Effector memory CD8-positive, alpha-beta T cell (primary cell): ENCODE measurements at places on chromosomes 5 and 9.

DNA sequence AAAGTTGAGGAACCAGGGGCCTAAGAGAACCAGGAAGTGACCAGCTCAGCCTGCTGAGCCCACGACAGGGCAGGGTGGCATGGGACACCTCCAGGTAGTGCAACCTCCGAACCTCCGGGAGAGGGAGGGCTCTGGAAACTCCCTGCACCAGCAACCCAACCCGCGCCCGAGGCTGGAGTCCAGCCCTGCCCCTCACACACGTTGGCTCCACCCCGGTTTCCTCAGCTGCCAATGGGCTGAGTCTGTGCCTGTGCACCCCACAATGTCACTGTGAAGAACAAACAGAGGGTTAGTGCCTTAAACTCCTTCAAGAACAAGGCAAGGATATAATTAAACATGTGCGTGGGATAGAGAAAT, 17.0 kb upstream of the UNC5A start:
- no peak for DNase-seq

DNA sequence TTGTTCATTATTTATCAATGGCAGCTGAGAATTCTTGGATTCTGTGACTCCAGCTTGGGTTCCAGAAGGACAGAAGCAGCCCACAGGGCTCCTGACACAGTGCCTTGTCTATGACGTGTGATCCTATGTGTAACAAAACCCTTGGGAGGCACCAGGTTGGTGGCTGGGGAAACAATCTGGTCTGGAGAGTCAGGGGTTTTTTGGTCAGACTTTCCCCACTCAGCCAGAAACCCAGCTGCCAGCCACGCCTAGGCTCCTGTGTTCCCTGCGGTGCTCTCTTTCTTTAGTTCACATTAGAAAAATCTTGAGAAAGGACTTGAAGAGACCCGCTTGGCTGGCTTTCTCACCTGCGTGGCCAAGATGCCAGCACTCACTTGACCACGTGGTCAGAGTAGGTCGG, 15.5 kb upstream of the ZBED3 start:
- DNase-seq, result no peak

DNA sequence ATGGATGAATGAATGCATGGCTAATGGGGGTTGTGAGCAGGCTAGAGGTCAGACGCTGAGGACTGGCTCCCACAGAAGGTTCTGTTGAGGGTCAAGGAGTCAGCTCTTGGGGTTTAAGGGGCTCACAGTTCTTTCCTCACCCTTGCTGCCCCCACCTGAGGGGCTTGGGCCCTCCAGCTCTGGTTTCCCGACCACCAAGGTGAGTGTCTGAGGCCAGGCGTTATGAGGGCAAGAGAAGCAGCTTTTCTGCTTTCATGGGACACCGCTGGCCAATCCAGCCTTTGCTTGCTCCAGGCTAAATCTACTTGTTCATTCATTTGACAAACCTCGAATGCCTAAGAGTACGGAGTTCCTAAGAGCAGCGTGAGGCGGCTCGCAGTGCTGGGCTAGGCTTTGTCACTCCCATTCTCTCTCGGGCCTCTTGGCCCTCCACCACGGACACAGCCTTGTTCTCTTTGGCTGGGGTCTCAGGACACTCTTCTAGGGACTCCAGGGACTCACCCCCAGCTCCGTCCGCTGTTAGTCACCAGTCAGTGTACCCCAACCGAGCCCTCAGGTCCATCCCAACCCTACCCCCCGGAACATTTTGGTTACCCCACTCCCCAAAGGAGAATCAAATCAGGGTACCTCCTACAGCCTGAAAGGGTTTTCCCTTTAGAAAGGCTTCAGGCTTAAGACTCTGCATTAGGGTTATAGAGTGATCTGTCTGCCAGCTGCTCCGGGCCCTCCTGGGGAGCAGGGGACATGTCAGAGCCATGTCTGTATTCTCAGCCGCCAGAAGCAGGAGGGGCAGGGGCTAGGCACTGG, 210.1 kb upstream of the MVB12B start:
- DNase-seq, result no peak

- no peak for DNase-seq
These were observed 188.4 kb upstream of the PRDM9 start for GRCh38 chr5:23318960-23319359.

DNA sequence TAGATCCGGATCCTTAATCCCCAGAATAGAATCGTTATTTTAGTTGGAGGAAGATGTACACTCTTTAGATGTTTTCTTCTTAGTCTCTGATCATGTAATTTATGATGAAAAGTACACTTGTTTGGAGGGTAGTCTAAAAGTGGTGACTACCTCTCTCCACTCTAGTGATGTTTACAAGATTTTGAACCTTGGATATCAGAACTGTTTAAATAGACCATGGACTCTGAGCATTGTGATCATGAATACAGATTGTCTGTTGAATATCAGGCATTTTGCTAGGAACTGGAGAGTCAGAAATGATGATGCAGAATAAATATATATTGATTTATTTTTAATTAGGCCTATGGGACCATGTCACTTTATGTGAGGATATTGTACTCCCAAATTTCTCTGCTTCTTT, 706.3 kb upstream of the WWC1 start:
- no peak for DNase-seq

GRCh38 chr9:124149992-124150391, 107.8 kb upstream of the NEK6 start:
- no peak for DNase-seq

- no peak for DNase-seq
These were observed 14.6 kb downstream of the ZBTB43 start for GRCh38 chr9:126819482-126819881.

GRCh38 chr5:2482778-2483177, 268.7 kb downstream of the IRX2 start:
- DNase-seq, result no peak

GRCh38 chr5:54518818-54519508, 1.4 kb downstream of the SNX18 start:
- DNase-seq, result no peak

DNA sequence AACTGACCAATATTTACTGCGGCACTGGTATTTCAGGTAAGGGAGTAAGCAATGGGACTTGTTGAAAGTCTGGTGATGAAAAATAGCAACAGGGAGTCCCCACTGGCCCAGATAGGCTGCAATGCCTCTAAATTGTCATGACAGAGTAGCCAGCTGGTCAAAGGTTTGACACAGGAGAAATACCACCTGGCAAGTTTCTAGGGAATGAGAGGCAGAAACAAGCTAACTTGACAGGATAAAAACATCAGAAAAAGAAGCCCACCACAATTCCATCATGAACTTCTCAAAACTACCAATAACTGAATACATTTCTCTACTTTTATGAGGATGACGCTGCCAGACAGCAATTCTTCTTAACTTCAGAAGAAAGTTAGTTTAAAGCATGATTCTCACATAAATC, 99.8 kb downstream of the STRBP start:
- DNase-seq, result no peak

DNA sequence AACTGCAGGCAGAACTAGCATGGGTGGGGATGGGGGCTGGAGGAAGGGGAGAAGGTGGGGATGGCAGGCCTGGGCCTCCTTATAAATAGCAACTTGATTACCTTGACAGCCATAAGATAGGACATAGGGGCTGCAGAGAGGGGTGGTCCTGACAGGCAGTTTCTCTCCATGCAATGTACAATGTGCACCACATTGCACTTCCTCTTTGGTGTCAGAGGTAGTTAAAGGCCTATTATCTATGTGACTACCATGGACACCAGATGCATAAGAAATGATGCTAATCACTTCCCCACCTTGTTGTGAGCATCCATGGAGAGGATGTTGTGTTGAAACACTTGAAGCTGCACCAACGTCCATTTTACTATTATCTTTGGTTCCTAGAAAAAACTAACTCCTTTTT, 20.2 kb upstream of the SUB1 start:
- DNase-seq, result no peak

DNA sequence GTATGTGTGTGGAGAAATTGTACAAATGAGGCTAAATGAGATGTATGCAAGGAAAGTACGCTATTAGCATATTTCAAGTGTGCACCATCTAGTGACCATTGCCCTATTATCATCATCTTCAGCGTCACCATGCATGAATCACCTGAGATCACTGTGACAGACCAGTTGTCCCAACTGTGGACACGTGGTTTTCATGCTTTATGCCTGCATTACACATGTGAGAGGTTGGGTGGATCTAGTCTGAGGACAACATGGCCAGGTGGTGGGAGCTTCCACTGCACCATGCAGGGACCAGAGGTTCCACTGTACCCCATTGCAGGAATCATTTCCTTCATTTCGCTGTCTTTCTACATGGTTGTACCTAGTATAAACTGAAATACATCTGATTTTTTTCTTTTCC, 329.8 kb downstream of the SLIT3 start:
- DNase-seq, result no peak
